ENCODE measurements at places on chromosomes 7 and 10.

GRCh38 chr7:130441408-130441869 lies 623 bp upstream of the CEP41 start:
- DNase-seq: peak; percentile 31

GRCh38 chr7:115230882-115231571 lies 309.1 kb downstream of the MDFIC start:
- DNase-seq: peak; percentile 94

GRCh38 chr7:133807624-133808492 lies 319.3 kb upstream of the LRGUK start:
- DNase-seq: no peak

DNA sequence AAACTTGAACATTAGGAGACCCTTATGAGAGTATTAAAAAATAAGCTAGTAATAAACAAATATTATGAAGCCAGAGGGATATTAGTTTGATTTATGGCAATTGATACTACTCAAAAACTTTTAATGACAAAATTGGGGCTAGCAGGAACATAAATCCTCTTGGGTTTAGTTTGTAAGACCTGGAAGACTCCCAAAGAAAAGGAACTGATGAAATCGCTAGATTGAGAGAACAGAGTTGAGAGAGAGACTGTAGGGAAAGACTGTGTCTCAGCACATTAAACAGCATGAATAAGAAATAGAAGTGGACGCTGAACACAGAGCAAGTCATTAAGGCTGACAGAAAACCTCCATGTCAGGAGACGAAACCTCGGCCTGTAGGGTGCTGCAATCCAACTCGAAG lies 56.4 kb downstream of the ICA1 start:
- DNase-seq: no peak

GRCh38 chr10:2948127-2948854 lies 119.1 kb upstream of the PFKP start:
- no peak for DNase-seq

DNA sequence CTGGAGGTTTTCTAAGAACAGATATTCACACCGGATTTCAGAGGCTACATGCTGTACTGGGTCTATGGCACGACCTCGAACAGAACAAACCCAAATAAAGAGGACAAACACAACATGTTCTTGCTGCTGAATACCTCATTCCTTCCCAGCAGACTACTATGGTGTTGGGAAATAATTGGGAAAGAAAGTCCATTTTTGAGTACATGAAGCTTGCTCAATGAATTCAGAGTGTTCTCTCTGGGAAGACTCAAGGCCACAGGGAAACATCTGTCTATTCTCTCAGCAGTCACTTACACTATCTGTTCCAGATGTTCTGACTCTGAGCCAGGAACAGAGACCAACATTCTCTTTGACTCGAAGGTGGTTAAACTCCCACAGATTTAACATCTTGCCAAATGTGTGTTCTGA lies 30.9 kb downstream of the LAMB1 start:
- DNase-seq: peak; percentile 76

GRCh38 chr7:137940656-137941518 lies 61.0 kb downstream of the CREB3L2 start:
- peak; percentile 91 for DNase-seq

DNA sequence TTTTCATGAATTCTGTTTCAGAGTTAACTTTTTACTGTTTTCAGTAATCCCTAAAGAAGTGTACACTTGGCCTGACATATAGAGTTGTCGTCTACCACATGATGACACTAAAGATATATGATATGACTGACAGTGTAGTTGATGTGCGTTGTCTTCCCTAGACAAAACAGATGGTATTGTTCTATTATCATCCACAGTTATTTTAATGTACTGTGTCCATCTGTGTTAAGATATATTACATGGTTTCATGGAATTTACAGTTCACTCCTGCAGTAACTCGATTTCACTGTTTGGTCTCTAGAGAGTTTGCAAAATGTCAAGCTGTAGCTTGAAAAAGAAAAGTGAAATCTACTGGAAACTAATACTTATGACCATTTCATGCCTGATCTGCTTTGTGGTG lies 18.1 kb downstream of the FOXP2 start:
- DNase-seq: no peak

DNA sequence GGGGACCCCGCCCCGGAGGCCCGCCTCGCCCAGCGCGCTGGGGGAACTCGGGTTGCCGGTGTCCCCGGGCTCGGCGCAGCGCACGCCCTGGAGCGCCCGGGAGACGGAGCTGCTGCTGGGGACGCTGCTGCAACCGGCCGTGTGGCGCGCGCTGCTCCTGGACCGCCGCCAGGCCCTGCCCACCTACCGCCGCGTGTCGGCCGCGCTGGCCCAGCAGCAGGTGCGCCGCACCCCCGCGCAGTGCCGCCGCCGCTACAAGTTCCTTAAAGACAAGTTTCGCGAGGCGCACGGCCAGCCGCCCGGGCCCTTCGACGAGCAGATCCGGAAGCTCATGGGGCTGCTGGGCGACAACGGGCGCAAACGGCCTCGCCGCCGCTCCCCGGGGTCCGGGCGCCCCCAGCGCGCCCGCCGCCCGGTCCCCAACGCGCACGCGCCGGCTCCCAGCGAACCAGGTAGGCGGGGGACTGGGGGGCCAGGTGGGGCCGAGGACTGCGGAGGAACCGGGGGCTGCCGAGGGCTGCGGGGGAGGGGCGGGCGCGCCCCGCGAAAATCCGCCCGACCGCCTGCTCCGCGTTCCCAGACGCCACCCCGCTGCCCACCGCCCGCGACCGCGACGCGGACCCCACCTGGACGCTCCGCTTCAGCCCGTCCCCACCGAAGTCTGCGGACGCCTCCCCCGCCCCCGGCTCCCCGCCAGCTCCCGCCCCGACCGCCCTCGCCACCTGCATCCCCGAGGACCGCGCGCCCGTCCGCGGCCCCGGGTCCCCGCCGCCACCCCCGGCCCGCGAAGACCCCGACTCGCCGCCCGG lies 574 bp downstream of the UTF1 start:
- no peak for DNase-seq
